ENCODE measurements at places on chromosomes 4 and X.

DNA sequence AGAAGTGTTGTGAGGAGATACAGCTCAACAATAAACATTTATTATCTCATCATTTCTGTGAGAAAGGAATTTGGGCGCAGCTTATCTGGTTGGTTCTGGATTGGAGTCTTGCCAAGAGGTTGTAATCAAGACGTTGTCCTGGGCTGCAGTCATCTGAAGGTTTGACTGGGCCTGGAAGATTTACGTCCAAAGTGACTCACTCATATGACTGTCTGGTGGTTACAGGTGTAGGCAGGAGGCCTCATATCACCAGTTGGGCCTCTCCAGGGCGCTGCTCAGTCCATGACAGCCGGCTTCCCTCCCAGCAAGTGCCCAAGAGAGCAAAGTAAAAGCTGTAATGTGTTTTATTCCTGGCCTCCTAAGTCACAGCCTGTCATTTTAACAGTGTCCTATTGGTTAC is 106.3 kb downstream of the USP46 start:
- DNase-seq = no peak

DNA sequence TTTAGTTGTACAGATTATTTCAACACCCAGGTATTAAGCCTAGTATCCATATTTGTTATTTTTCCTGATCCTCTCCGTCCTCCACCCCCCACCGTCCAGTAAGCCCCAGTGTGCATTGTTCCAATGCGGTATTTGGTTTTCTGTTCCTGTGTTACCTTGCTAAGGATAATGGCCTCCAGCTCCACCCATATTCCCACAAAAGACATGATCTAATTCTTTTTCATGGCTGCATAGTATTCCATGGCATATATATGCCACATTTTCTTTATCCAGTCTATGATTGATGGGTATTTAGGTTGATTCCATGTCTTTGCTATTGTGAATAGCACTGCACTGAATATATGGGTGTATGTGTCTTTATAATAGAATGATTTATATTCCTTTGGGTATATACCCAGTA is 22.1 kb upstream of the LNX1 start:
- no peak for DNase-seq

GRCh38 chr4:132123870-132124623 is 1025.0 kb upstream of the PCDH10 start:
- DNase-seq = no peak

GRCh38 chr4:77956917-77957316 is 94.3 kb downstream of the MRPL1 start:
- DNase-seq = no peak

- DNase-seq = no peak
Observed at GRCh38 chrX:132467026-132467425, 21.8 kb downstream of the MBNL3 start.

DNA sequence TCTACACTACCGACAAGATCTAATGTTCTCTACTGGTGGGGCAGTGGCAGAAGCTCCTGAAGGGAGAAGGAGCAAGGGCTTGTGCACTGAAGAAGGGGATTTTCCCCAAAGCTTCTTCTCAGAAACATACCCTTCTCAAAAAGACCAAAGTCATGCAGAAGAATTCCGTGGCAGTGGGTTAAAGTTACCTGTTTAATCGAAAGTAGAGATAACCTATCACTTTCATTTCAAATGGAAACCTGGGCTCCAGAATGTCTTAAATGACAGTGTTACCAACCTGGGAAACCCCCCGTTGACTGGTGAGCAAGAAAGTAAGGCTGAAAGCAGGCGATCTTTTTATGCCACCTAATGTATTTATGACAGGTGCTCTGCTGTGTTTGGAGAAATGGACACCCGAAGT is 92.5 kb upstream of the TEX13D start:
- no peak for DNase-seq

- DNase-seq = peak; percentile 54
Observed at GRCh38 chrX:68827848-68828624, 785 bp upstream of the EFNB1 start.

DNA sequence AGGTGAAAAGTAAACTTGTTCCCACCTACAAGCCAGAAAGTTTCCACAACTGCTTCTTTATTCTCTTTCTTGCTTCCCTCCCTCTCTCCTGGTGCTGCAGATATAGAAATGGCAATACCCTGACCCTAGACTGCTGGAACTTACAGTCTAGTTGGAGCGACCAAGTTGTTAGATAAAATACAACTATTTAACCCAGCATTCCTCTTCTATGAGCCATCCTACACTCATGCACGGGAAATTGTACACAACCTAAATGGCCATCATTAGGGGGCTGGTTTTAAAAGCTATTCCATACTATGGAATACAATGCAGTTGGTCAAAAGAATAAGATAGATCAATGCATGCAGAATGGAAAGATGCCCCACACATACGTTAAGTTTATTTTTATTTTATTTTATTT is 41.1 kb downstream of the PJA1 start:
- DNase-seq = no peak

DNA sequence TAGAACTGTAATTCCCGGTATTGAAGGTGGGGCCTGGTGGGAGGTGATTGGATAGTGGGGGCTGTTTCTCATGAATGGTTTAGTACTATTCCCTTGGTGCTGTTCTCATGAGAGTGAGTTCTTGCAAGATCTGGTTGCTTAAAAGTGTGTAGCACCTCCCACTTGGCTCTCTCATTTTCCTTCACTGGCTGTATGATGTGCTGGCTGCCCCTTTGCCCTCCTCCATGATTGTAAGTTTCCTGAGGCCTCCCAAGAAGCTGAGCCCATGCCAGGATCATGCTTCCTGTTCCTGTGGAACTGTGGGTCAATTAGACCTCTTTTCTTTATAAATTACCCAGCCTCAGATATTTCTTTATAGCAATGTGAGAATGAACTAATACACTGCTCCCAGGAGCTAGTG is 8.7 kb downstream of the ANXA10 start:
- no peak for DNase-seq

DNA sequence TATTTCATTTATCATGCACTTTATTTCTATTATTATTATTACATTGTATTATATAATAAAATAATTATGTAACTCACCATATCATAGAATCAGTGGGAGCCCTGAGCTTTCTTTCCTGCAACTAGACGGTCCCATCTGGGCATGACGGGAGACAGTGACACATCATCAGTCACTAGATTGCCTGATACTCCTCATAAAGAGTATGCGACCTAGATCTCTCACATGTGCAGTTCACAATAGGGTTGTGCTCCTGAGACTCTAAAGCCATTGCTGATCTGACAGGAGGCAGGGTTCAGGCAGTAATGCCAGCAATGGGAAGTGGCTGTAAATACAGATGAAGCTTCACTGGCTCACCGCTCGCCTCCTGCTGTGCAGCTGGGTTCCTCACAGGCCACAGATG is 62.3 kb downstream of the DMD start:
- DNase-seq = no peak

DNA sequence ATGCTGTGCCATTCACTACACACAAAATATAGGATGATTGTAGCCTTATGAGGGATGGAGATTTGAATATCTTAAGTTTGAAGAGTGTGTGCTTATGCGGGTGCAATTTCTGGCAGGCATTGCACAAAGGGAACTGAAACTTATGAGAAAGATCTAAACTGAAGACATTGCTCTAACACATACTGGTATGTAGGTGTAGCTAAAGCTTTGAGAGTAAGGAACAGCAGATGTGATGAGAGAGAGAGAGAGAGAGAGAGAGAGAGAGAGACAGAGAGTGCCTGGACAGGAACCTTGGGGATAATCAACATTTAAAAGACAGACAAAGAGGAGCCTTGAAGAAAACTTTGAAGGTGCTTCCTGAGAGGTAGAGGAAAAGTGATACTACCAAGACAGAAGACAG is 379.7 kb downstream of the SPRY1 start:
- no peak for DNase-seq

GRCh38 chr4:87057835-87058355 is 123.1 kb downstream of the AFF1 start:
- no peak for DNase-seq

- DNase-seq = no peak
Observed at GRCh38 chr4:5422195-5422594, 286.2 kb downstream of the EVC2 start.

DNA sequence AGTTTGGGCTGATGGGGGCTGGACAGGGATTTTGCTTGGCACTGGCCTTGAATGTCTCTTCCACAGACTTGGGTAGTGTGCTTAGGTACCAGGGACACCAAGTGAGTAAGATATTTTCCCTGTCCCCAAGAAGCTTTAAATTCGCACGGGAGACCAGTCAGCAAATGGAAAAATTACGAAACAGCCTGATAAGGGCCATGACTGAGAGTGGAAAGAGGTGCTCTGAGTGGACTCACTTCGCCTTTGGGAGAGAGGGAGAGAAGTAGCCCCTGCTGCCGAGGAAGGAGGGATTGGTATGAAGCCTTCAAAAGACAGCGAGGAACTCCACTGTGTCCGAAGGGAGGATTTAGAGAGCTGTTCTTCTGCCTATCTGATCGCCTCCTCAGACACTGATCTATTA is 2.6 kb downstream of the LSM6 start:
- no peak for DNase-seq

DNA sequence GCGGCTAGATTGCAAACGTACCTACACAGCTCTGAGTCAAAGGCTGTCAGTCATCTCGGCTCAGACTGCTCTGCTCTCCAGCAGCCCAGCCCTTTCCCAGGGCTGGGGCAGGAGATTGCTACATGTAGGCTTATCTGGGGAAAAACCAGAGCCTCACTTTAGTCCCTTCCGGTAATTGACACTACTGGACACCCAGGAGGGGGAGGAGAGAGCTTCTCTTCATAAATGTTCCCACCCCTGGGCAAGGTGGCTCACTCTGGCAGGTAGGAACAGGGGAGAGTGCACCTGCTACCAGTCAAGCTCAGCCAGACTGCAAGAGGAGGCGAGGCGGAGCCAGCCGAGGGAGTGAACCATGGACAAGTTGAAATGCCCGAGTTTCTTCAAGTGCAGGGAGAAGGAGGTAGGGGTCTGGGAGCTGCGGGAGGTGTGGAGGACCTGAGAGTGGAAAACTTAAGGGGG is at the start of gene SLC6A14:
Gene SLC6A14, plus strand, starts transcription at position 249 of the 459 bp plus-strand sequence. Its CDS starts 104 bp downstream, at position 353.
- no peak for DNase-seq

- DNase-seq = no peak
Observed at GRCh38 chrX:136636121-136636520, 11.8 kb upstream of the CD40LG start.

DNA sequence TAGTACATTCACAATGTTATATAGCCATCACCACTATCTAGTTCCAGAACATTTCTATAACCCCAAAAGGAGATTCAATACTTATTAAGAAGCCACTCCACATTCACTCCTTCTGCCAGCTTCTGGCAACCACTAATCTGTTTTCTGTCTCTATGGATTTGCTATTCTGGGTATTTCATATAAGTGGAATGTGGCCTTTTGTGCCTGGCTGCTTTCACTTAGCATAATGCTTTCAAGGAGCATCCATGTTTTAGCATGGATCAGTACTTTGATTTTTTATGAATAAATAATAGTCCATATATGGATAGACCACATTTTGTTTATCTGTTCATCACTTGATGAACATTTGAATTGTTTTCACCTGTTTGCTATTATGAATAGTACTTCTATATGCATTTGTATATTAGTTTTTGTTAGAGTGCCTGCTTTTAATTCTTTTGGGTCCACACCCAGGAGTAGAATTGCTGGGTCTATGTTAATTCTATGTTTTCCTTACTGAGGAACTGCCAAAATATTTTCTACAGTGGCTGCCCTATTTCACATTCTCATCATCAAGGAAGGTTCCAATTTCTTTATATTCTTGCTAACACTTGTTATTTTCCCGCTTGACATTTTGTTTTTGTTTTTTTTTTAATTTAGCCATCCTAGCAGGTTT is 16.6 kb upstream of the SMIM9 start:
- no peak for DNase-seq

DNA sequence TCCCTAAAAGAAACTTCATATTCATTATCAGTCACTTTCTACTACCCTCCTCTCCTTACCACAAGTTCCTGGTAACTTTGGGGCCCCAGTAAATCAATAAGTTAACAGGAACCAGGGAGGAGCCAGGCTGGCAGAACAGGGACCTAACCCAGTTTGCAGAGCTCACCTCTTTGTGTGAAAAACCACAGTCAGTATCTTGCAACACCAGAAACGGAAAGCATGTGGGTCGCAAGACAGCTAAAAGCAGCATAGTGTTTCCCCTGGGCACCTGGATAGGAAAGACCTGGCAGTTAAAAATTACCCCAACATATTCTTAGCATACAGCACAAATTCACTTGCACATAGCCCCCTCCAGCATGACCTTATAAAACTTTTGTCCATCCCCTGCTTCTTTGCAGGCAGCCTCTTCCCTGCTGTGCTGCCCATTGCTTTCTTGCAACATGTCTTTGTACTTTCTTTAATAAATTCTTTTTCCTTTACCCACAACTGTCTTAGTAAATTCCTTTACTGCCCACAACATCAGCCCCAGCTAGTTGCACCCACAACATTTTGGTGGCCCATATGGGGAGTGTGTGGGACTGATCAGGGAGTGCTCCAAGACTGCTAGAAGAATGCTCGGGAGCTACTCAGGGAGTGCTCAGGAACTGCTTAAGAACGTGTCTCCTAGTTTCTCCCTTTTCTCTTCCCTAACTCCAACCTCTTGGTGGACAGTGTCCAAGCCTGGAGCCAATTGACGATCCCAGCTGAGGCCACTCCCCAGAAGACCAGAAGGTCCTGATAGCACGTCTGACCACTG is 83.4 kb downstream of the MSN start:
- peak; percentile 5 for DNase-seq

DNA sequence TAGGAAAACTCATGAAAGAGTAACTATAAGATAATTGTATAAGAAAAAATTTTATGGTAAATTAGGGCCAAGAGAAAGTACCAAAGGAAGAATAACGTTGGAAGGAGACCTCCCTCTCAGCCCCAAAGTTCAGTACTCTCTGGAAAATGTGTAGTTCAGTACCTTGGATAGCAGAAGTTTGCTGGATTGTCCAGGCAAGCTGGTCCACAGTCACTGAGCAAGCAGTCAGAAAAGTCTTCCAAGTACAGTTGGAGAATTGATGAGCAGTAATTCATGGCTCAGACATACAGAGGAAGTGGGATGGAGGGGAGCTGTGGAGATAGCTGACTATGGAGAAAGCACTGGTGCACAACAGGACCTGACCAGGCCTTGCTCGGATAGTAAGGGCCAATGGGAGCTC is 598.2 kb upstream of the NDST4 start:
- DNase-seq = no peak

- no peak for DNase-seq
Observed at GRCh38 chr4:4385729-4386295, 1.1 kb upstream of the NSG1 start.

DNA sequence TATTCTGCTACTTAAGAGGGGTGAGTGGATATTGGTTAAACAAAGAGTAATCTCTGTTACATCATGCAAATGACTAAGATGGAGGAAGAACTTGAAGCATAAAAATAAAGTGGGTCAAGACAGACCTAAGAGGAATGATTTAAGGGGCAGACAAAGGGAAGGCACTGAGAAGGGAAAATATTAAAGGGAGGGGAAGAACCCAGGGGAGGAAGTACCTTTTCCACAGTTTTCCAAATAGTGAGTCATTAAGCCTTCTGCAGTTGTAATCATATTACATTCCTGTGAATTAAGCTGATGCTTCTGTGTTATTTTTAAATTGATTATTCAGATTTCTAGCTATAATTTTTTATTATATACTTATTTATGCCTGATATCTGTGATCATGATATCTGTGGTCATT is 253.3 kb downstream of the CENPC start:
- DNase-seq = no peak

All from stimulated activated CD8-positive, alpha-beta memory T cell treated with anti-CD3 and anti-CD28 coated beads, Interleukin-12 subunit alpha, Interleukin-12 subunit beta, amount 100 ng/mL, for 1 hour (primary cell).